T follicular helper cell (primary cell): ENCODE measurements at places on chromosomes 7 and 10.

DNA sequence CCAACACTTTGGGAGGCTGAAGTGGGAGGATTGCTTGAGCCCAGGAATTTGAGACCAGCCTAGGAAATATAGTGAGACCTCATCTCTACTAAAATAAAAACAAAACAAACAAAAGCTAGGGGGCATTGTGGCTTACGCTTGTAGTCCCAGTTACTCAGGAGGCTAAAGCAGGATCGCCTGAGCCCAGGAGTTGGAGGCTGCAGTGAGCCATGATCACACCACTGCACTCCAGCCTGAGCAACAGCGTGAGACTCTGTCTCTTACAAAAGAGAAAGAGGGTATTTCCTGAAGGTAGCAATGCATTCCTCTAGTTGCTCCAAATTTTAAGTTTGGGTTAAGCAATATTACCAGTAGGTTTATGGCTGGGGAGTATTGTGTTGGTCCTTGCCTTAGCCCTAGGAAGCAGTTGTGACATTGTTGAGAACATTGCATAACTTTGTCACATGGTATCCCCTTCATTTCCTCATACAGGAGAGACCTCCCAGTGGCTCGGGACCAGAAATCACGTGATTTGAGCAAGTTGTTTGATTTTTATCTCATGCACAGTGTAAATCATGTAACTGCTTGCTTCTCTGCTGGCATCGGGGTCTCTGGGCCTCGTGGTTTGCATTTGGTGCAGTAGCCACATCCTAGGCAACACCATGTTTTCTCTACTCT is 23.3 kb upstream of the SMARCD3 start:
- DNase-seq: no peak

GRCh38 chr10:120495226-120496009 is 38.4 kb downstream of the PLPP4 start:
- no peak for DNase-seq

GRCh38 chr7:98360221-98361130 is 40.4 kb downstream of the BAIAP2L1 start:
- DNase-seq: no peak

DNA sequence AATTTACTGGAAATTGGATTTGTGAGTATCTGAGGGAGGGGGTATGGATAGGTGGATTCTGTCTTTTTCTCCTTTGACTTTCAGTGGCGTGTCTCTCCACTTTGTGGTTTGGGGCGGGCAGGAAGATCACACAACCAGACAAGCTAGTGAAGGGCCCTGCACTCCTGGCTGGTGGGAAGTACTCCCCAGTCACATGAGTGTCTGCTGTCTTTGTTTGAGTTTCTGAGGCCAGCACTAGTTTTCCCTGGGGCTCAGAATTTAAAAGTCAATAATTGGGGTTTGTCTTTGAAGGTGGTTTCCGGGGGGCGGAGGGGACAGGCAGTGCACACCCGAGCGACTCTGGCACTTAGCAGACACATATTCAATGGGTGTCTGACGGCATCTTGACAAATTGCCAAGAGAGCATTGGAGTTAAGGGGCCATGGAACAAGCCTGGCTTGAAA is 120.1 kb downstream of the WDFY4 start:
- no peak for DNase-seq

DNA sequence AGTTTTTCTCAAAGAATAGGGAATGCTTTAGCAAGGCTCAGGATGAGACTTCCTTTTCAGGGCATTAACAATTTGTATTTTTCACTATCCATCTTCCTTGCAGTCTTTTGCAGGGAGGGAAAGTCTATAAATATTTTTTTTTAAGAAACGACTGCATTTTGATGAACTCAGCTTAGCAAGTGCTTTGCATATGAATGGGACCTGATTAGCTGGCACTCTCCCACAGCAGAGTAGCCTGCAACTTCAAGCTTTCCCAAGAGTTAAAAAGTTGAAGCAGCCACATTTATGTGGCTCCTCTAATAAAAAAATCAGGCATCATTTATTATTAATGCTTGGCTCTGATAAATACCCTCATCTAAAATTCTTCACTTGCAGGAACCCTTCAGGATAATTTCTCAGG is 134.0 kb downstream of the GRID1 start:
- no peak for DNase-seq

GRCh38 chr10:306675-307185 is 171.5 kb downstream of the ZMYND11 start:
- DNase-seq: no peak

DNA sequence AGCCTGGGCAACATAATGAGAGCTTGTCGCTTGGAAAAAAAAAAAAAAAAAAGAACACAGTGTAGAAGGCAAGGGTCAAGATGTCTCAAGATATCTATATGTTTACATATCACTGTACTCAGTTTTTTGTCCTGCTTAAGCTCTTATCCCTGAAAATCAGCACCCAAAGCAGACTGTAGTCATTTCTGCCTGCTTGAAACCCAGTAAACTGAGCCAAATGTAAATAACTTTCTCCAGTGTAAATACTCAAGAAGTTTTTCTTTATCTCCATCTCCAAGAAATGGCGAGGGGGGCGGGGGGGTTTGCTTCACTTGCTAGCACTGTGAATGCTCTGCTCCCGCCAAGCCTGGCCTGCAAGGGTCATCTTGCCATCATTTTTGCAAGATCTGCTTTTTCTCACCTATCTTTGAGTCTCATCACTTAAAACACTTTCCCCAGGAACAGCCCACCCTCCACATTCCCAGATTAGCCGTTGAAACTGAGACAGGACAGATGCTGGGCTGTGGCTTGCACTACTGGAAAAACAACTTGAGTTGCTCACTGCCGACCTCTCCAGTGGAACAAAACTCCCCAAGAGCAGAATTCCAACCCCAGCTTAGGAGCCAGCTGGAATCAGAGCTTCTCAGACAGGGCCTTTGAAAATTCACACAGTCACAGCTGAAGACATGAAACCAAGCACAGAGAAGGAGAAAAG is 54.6 kb downstream of the AFAP1L2 start:
- DNase-seq: no peak

- no peak for DNase-seq
Observed at GRCh38 chr10:128084364-128084763, 41.9 kb downstream of the MKI67 start.

- no peak for DNase-seq
Observed at GRCh38 chr10:93652857-93653256, 40.5 kb downstream of the PDE6C start.
